Hypothalamus (tissue), 51 donors: ENCODE measurements at places on chromosomes 3 and 15.

- no peak for DNase-seq
These were observed 23.9 kb upstream of the CTSH start for GRCh38 chr15:78968539-78969271.

DNA sequence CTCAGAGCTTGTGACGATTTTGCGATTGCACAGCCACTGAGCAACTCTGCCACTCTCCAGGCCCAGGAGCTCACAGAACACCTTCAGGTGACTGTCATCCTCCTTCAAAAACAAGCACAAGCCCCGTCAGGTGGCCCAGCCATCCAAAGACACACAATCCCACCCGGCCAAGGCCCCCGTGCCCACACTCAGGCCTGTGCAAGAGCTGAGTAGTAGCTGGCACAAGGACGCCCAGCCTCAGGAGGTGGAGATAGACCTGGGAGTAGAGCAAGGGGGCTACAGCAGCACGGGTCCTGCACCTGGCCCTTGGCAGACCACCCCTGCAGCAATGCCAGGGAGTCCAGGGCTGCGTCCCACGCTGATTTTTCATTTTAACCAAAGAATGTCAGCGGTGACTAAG is 34.6 kb downstream of the MYO5C start:
- no peak for DNase-seq

- no peak for DNase-seq
These were observed 24.8 kb upstream of the NOX5 start for GRCh38 chr15:68989541-68990230.

DNA sequence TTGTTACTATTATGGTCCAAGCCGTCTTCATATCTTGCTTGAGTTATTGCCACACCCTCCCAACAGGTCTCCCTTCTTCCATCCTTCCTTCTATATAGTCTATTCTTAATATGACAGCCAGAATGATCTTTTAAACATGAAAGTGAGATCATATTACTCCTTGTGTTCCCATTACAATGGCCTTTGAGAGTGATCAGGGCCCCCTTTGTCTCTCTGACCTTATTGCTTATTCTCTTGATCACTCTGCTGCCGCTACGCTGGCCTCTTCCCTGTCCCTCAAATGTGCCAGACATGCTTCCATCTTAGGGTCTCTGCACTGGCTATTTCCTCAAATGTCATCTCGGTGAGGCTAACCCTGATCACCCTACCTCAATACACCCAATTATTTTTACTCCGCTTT is 38.1 kb downstream of the UBE2E2 start:
- no peak for DNase-seq

DNA sequence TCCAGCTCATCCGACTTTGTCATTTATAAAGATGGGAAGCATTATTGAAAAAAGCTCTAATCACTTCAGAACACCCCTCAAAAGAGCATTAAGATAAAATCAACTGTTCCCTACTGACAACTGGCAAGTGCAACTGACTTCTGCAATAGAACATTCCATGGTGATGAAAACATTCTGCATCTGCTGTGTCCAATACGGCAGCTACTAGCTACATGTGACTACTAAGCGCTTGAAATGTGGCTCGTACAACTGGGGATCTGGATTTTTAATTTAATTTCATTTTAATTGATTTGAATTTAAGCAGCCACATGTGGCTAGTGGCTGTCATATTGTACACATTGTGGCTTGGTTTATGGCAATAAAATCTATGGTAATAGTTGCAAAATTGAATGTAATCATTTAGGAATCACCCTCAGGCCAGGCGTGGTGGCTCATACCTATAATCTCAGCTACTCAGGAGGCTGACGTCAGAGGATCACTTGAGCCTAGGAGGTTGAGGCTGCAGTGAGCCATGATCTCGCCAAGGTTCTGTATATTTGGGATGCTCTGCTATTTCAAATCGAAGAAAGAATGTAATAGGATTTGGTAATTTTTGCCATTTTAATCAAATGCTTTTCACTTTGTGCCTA is 390.3 kb downstream of the GABRB3 start:
- no peak for DNase-seq

GRCh38 chr3:127771746-127772145 is 50.6 kb downstream of the MGLL start:
- DNase-seq: no peak

GRCh38 chr3:148269816-148270215 is 427.9 kb upstream of the AGTR1 start:
- no peak for DNase-seq

DNA sequence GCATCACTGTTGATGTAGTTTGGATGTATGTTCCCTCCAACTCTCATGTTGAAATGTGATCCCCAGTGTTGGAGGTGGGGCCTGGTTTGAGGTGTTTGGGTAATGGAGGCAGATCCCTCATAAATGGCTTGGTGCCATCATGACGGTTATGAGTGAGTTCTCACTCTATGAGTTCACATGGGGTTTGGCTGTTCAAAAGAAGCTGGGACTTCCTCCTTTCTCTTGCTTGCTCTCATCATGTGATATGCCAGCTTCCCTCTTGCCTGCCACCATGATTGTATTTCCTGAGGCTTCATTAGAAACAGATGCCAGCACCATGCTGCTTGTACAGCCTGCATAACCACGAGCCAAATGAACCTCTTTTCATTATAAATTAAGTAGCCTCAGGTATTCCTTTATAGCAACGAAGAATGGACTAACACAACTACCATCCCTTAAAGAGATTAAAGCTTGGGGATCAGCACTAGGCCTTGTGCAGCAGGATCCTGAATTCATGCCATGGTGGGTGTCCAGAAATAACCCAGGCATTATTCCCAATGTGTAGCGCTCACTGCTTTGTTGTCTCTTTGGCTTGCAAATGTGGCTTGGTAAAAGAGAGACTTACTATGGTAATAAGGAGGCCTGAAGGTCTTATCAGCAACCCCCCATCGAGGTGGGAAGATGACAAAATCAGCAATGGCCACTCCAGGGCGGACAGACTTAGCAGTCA is 41.9 kb downstream of the NDUFB4 start:
- no peak for DNase-seq
